EH (cell line): ENCODE measurements at places on chromosomes 2 and 18.

GRCh38 chr2:101089942-101090799, 61.0 kb downstream of the TBC1D8 start:
- DNase-seq = no peak

- no peak for DNase-seq
Measured at GRCh38 chr2:118442996-118443553, 354.8 kb downstream of the INSIG2 start.

GRCh38 chr18:2976218-2977132, 36.5 kb downstream of the LPIN2 start:
- no peak for DNase-seq

GRCh38 chr2:160784034-160784433, 290.4 kb upstream of the RBMS1 start:
- no peak for DNase-seq

GRCh38 chr18:50825621-50826020, 5.8 kb upstream of the MRO start:
- no peak for DNase-seq

- no peak for DNase-seq
Measured at GRCh38 chr2:211349031-211349430, 792.6 kb downstream of the CPS1 start.

GRCh38 chr2:19478409-19478808, 120.0 kb upstream of the OSR1 start:
- no peak for DNase-seq

DNA sequence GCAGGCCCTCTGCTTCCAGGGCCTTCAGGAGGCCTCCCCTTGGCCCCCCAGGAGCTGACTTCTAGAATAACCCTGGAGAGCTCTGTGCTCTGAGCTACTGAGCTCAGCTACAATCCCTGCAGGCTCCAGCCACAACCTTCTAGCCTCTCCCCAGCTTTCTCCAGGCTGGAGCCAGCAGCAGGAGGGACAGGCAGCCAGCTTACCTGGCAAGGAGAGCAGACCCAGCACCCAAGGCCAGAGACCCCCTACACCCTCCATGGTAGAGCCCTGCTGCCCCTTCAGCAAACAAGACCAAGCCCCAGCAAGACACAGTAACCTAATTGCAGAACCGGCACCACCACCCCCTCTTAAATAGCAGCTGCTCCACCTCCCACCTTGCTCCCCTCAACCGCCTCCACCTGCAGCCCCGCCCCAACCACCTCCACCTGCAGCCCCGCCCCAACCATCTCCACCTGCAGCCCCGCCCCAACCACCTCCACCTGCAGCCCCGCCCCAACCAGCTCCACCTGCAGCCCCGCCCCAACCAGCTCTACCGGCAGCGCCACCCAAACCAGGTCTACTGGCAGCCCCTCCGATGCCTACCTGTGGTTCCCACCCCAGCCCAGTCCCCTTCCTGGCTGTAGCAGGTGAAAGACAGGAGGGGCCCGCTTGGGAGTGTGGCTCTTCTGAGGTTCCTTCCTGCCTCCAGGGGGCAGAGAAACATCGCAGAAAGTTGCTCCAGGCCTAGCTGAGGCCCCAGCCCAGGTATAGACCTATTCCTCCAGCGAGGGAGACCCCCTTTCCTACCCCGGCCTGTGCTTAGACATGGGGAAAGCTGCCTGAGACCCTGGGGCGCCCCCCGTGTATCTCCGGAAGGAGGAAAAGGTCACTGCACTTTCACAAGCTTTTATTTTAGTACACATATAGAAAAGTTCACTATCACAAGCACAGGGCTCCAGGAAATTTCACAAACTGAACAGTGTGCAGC, at the start of gene ASTL:
Gene ASTL, minus strand, starts transcription at position 324 of the 967 bp plus-strand sequence. Its CDS starts 66 bp downstream, at position 258.
- DNase-seq = peak; percentile 56

DNA sequence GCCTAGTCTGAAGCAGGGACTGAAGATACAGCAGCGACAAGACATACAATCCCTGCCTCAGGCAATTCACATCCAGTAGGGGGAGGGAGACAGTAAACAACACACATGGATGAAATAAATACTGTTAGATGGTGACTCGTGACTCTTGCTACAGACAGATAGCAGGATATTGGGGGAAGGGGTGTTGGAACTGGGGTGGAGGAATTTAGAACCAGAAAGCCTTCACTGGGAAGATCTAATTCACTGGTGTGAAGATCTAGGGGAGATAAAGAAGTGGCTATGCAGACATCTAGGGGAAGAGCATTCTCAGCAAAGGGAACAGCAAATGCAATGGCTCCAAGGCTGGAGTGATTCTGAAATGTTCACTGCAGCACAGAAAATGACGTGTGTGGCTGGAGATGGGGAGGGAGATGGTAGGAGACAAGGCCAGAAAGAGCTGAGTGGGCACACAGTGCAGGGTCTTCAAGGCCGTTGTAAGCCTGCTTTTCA, 52.6 kb upstream of the TMEM163 start:
- no peak for DNase-seq

DNA sequence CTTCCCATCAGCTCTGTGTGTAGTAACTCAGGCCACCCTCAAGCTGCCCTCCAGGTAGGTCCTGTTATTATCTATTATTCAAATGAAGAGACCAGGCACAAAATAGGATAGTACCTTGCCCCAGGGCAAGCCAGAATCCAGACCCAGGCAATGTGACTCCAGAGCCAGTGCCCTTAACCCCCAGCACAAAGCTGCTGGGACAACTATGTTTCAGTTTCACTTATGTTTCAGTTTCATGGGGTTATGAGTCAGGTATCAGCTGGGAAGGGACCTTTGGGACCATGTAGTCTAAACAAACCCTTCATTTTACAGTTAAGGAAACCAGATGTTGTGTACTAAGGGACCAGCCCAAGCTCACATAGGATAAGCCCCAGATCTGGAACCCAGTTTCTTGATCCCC, 10.0 kb downstream of the HK2 start:
- peak; percentile 83 for DNase-seq

DNA sequence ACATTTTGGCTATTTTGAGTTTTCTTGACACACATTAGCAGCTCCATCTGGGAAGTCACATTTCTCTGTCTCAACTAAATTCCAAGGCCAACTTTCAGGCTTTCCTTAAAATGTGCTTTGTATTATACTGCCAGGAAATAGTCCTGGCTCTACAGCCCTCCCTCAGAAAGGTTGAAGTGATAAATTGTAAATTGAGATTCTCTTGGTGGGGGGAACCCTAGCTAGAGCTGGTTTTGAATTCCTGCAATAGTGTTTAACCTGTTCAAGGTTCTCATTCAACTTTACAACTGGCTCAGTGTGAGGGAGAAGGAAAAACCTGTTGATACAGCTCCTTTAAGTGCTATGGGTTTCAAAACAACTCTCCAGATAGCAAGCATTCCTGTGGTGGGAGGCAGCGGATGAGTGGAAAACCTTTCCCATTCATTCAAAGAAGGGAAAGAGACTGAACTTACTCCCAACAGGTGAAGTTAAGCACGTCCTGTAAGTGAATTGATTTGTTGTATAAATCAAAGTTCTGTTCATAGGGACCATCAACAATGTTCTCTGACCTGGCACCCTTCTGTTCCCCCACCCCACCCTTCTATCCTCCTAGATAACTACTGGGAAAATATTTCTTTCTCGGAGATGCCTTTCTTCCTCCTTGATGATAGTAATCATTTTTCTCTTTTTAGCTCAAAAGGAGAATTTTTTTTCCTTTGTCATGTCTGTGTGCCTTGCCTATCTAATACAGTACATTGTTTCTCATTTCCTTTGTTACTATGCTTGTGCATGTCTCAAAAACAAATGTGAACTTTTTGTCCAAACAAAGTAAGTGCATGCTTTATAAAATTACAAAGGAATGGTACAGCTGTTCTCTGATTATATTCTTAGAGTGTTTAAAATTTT, 44.2 kb upstream of the SLC39A10 start:
- peak; percentile 86 for DNase-seq

DNA sequence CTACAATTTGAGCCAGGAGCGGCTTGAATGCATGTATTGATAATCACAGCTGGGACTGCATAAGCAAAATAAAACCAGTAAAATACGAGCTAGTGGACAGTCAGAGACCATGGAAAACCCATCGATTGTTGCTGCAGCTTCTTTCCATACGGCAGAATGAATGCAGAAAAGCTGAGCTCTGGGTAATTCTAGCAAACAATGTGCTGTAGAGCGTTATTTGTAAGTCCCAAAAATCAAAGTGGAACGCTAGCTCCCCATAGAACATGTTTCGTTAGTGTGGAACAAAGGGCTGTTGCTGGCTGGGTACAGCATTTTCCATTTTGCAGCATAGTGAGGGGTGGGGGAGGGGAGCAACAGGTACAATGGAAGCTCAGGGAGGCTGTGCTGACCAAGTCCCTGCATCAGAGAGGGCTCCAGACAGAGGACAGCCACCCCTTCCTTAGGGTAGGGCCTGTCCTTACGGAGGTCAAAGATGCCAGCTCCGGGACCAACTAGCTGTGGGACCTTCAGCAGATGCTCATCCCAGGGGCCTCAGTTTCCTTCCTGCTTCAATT, 74.1 kb downstream of the BOD1L2 start:
- no peak for DNase-seq
